Activated CD8-positive, alpha-beta memory T cell treated with anti-CD3 and anti-CD28 coated beads for 4 hours (primary cell): ENCODE measurements at places on chromosomes 5 and 9.

DNA sequence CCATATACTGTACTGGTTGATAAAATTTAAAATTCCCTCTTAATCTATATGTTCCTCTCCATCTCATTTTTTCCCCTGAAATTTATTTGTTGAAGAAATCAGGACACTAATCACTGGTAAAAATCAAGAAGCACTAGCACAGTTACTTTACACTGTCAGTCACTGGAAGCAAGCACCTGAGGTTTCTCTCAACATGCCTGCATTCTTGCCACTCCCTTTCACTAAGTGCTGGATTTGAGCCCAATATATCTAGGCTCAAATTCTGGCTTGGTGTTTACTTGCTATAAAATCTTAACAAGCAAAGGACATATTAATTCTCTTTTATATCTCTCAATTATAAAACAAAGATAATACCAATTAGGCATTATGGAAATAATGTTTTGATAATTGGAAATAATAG is 58.6 kb downstream of the DIAPH1 start:
- DNase-seq, result no peak

- no peak for DNase-seq
These were observed 309.6 kb downstream of the MLLT3 start for GRCh38 chr9:20312732-20313131.

DNA sequence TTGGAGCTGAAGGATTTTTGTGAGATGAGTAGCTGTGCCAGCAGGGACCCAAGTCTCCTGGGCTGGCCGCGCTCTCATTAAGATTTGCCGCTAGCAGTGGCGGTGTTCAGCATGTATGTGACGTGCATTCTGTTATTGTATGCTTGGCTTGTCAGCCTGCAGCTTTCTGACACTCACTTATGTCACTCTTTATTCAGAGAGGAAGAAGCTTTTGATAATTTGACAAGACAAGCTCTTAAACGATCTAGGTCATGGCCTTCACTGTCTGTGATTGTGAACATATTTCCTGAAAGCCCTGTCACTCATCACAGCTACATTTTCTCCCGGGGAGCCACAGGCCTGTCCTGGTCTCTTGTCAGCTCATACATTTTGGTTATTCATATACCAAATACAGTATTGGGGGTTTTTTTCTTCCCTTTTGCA is 98.2 kb upstream of the GRHPR start:
- DNase-seq, result no peak

GRCh38 chr5:138160706-138161105 is 17.7 kb downstream of the BRD8 start:
- no peak for DNase-seq

GRCh38 chr9:134029248-134030226 is 4.3 kb downstream of the BRD3OS start:
- no peak for DNase-seq

GRCh38 chr9:68640421-68641089 is 64.5 kb upstream of the PIP5K1B start:
- DNase-seq, result no peak

GRCh38 chr9:97385626-97386264 is 26.2 kb upstream of the TDRD7 start:
- no peak for DNase-seq

GRCh38 chr5:157372472-157372822 is 87.6 kb upstream of the NIPAL4 start:
- DNase-seq, result no peak
